ENCODE measurements at places on chromosomes 3 and 15.

DNA sequence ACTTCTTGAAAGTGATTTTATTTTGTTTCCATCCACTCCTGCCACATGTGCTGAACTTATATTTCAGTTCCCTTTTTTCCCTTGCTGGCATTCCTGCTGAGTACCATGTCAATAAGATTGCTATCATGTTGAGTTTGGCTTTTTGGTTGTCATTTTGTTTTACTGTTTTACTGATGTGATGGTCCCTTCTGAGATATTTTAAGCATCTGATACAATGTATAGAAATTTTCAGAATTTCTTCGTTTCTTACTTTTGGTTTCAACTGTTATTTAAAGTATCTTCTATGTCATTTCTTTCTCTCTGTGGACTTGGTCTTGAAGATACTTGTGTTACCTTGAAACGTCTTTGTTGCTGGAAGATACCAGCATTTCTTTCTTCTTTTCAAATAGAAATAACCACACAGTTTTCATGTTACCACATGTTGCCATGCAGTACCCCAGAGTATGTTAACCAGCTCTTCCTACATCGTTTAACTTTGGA is 14.1 kb downstream of the SIDT1 start:
- no peaks in the 10 kb centered on the region for H3K27me3 ChIP-seq
- no peaks in the 10 kb centered on the region for H3K36me3 ChIP-seq
- DNase-seq, result no peak
- no peak overlapping the region for H3K4me3 ChIP-seq

GRCh38 chr3:99645277-99646106 is 7.1 kb downstream of the COL8A1 start:
- H3K36me3 ChIP-seq, result no peaks in the 10 kb centered on the region
- no peaks in the 10 kb centered on the region for H3K27me3 ChIP-seq
- H3K4me3 ChIP-seq, result no peak overlapping the region
- H3K27ac ChIP-seq, result no peak overlapping the region
- DNase-seq, result no peak

- no peak overlapping the region for H3K4me3 ChIP-seq
- no peak overlapping the region for H3K27ac ChIP-seq
- no peaks in the 10 kb centered on the region for H3K4me1 ChIP-seq
- H3K36me3 ChIP-seq, result no peaks in the 10 kb centered on the region
- no peaks in the 10 kb centered on the region for H3K27me3 ChIP-seq
- DNase-seq, result no peak
Observed at GRCh38 chr3:122986693-122987179, 40.8 kb downstream of the SEMA5B start.

DNA sequence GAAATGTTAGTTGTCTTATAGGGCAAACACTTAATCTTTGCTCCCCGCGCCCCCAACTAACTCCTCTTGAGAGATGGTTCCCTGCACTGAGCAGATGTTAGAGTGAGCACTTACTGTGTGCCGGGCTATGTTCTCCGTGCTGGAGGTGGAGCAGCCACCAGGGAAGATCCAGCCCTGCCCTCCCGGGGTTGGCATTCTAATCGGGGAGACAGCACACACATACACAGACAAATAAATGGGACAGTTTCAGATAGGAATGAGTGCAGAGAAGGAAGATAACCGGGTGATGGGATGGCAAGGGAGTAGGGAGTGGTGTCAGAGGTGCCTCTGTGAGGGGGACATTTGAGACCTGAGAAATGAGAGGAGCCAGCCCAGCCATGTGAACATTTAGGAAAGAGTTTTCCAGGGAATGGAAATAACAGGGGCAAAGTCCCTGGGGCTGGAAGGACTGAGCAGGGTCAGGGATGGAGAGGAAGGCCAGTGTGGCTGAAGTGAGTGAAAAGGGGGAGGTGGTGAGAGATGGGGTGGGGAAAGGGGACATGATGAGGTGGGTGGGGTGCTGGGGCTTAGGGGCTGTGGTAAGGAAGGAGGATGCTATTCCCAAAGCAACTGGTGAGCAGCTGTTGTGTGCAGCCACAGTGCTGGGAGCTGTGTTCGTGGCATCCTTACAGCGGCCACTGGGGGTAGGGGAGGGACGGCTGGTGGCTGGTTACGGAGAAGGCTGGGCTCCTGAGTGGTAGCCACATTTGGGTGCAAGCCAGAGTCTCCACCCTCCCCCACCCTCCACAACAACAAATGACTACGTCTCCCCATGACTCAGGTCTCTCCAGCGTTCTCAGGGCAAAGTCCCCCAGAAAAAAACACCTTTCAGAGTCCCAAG is 15.4 kb upstream of the FGD5 start:
- DNase-seq, result no peak
- H3K36me3 ChIP-seq, result no peaks in the 10 kb centered on the region
- H3K4me3 ChIP-seq, result no peak overlapping the region
- no peaks in the 10 kb centered on the region for H3K27me3 ChIP-seq
- H3K27ac ChIP-seq, result no peak overlapping the region
- no peaks in the 10 kb centered on the region for H3K4me1 ChIP-seq

GRCh38 chr3:149512073-149512782 is 37.7 kb downstream of the TM4SF4 start:
- no peak overlapping the region for H3K4me3 ChIP-seq
- no peak overlapping the region for H3K27ac ChIP-seq
- no peak for DNase-seq
- no peaks in the 10 kb centered on the region for H3K36me3 ChIP-seq
- H3K27me3 ChIP-seq, result no peaks in the 10 kb centered on the region

GRCh38 chr15:78437107-78437761 is 782 bp upstream of the IREB2 start:
- peaks cover 27% of the 10 kb centered on the region for H3K4me1 ChIP-seq
- H3K27ac ChIP-seq, result peak overlapping the region; percentile 94
- H3K36me3 ChIP-seq, result peaks cover 2% of the 10 kb centered on the region
- DNase-seq, result no peak

DNA sequence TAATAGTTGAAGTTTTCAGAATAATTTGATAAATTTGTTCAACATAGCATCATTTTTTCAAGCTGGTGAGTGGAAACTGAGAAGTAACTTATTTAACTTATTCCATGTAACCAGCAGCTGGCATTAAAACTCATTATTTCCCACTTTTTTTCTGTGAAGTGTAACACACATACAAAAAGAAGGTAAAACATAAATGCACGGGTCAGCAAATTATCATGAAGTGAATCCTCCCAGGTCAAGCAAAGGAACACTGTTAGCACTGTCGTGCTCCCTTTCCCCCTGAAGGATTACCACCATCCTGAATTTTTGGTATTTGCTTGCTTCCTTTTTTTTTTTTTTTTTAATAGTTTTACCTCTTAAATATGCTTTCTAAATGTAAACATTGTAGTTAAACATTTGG is 77.6 kb upstream of the LRRFIP2 start:
- no peaks in the 10 kb centered on the region for H3K27me3 ChIP-seq
- H3K4me1 ChIP-seq, result peaks cover 15% of the 10 kb centered on the region
- no peak for DNase-seq
- H3K4me3 ChIP-seq, result no peak overlapping the region

DNA sequence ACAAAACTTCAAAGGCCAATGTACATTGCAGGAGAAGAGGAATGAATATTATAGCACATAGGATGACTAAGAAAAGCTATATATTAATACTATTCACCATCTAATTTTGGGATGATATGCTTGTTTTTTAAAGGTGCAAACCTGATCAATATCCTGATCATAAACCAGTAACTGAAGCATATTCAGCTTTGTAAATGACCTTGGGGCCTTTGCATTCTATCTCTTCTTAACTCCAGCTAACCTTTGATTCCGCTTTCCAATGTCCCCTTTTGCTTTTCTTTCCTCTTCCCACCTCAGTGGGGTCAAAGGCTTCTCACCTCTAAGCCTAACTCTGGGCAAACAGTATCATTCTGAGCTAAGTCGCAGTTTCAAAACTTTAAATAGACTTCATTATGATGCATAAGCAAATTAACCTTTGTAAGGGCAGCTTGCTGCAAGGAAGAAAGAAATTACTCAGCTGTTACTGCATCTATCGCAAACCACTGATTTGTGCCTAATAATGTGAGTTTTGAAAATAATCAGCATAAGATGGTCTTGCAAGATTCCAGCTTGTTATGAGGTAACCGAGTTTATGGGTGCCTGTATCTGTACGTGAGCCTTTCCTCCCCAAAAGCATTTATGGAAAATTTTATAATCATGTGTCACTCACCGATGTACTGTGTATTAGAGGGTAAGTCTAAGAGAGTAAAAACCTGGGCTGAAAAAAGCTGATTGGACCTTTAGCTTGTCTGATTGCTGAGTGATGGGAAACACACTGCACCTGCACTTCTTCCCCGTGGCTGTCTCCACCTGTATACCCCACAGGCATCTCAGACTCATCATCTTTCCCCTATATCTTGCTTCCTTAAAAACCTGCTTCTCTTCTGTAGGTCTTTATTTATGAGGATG is 116.8 kb downstream of the TPRG1 start:
- peaks cover 22% of the 10 kb centered on the region for H3K4me1 ChIP-seq
- no peaks in the 10 kb centered on the region for H3K36me3 ChIP-seq
- no peak for DNase-seq
- no peaks in the 10 kb centered on the region for H3K27me3 ChIP-seq
- H3K27ac ChIP-seq, result no peak overlapping the region

- H3K36me3 ChIP-seq, result no peaks in the 10 kb centered on the region
- no peak for DNase-seq
- no peak overlapping the region for H3K4me3 ChIP-seq
- no peak overlapping the region for H3K27ac ChIP-seq
- no peaks in the 10 kb centered on the region for H3K27me3 ChIP-seq
- H3K4me1 ChIP-seq, result no peaks in the 10 kb centered on the region
Observed at GRCh38 chr3:155308831-155309230, 15.3 kb upstream of the STRIT1 start.

GRCh38 chr3:19065027-19065426 is 83.3 kb upstream of the KCNH8 start:
- no peak overlapping the region for H3K27ac ChIP-seq
- H3K36me3 ChIP-seq, result no peaks in the 10 kb centered on the region
- H3K4me1 ChIP-seq, result no peaks in the 10 kb centered on the region
- no peaks in the 10 kb centered on the region for H3K27me3 ChIP-seq

DNA sequence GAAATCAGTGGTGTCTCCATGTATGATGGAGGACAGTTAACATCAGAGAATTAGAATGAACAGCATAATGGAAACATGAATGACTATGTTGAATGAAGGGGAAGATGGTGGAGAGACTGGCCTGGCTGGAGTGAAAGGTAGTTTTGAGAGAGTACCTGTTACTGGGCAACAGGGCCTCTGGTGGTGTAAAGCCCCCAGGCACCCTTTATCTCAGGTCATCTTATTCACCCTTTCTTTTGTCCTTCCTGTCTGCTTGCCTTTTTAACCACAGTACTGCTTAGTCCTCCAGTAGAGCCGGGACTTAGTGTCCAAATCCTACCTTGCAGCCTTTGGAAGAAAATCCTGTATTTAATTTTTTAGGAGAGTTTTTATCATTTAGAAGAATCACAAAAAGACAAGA is 6.2 kb downstream of the IREB2 start:
- no peak overlapping the region for H3K4me3 ChIP-seq
- H3K27me3 ChIP-seq, result no peaks in the 10 kb centered on the region
- no peak overlapping the region for H3K27ac ChIP-seq
- H3K36me3 ChIP-seq, result peaks cover 21% of the 10 kb centered on the region
- DNase-seq, result no peak

GRCh38 chr3:171956181-171956683 is 83.1 kb upstream of the FNDC3B start:
- no peaks in the 10 kb centered on the region for H3K4me1 ChIP-seq
- H3K27ac ChIP-seq, result no peak overlapping the region
- no peaks in the 10 kb centered on the region for H3K27me3 ChIP-seq
- H3K4me3 ChIP-seq, result no peak overlapping the region
- H3K36me3 ChIP-seq, result no peaks in the 10 kb centered on the region
- no peak for DNase-seq

DNA sequence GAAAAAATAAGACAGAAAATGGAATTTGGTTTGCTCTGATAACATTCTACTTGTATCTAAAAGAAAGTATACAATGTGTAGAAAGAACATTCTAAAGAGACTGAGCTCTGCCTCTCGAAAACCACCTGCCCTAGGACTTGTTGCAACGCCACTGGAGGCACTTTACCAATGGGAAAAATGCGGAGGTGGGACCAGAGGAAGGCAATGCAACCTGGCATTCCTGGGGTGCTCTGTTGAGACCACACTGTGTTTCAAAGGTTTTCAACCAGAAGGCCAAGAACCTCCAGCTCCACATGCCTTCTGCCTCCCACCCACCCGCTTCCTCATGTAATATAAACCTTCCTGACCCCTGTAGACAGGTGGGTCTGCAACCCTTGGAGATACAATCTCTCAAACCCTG is 4.5 kb downstream of the PROK2 start:
- H3K36me3 ChIP-seq, result no peaks in the 10 kb centered on the region
- peaks cover 8% of the 10 kb centered on the region for H3K4me1 ChIP-seq
- DNase-seq, result no peak

GRCh38 chr3:63467392-63467791 is 185.1 kb upstream of the SNTN start:
- no peak overlapping the region for H3K27ac ChIP-seq
- H3K4me1 ChIP-seq, result no peaks in the 10 kb centered on the region
- H3K27me3 ChIP-seq, result no peaks in the 10 kb centered on the region
- no peak for DNase-seq
- no peak overlapping the region for H3K4me3 ChIP-seq

DNA sequence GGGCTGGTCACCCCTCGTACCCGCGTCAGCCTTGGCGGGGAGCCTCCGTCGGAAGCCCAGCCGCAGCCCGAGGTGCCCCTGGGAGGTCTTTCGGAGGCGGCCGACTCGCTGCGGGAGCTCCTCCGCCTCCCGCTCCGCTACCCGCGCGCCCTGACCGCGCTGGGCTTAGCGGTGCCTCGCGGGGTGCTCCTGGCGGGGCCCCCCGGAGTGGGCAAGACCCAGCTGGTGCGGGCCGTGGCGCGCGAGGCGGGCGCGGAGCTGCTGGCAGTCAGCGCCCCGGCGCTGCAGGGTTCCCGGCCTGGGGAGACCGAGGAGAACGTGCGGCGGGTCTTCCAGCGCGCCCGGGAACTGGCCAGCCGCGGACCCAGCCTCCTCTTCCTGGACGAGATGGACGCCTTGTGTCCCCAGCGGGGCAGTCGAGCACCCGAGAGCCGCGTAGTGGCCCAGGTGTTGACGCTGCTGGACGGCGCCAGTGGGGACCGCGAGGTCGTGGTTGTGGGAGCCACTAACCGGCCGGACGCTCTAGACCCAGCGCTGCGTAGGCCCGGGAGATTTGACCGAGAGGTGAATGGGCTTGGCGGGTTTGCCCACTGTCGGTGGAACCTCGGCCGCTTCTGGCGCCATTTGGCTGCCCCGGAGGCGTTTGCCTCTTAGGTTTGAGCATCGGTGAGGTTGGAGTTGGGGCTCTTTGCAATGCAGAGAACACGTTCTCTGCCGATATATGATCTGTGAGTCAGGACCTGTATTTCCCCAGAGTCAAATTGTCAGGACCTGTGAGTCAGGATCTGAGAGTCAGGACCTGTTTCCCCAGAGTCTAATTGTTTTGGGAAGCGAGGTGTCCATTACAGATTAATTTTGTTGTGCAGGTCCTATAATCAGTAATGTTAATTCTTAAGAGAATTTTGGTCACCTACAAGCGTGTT is 24.9 kb upstream of the GATM start:
- H3K36me3 ChIP-seq, result peaks cover 19% of the 10 kb centered on the region
- H3K27me3 ChIP-seq, result no peaks in the 10 kb centered on the region
- DNase-seq, result no peak
- H3K4me3 ChIP-seq, result peak overlapping the region; percentile 86
